ENCODE measurements at places on chromosomes 2 and 18.
A peak's percentile ranks its signal among the peaks of the same experiment; 100 is the strongest.

DNA sequence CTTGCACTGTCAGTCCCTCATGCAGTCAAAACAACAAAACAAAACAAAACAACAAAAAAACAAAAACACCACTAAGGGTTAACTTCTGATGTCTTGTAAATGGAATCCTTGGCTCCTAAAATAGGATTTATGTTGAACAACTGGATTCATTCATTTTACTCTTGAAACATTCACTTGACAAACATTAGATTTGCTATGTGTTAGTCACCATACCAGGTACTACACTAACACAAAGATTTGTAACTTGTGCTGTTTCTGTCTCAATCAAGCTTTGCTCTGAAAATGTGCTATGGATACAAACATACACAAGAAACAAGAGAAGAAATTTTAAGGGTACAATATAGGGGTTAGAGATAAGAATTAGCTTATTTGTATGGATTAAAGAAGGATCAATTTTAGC lies 812.8 kb downstream of the LRP1B start:
- no peak for DNase-seq

DNA sequence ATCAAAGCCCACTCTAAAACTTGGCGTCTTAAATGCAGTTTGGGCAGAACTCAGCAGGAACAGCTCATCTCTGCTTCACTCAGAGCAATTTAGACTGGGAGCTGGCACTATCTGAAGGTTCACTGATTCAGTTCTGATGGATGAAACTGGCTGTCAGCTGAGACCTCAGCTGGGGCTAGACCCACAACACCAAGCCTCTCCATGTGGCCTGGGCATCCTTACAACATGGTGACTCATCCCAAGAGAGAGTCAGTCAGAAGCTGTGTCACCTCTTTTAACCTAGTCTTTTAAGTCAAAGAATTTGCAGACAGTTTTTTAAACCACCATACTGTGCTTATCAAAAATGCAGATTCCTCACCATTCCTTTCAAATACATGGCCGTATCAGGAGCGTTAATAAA lies 62.6 kb upstream of the ZNF397 start:
- peak; percentile 83 for DNase-seq

DNA sequence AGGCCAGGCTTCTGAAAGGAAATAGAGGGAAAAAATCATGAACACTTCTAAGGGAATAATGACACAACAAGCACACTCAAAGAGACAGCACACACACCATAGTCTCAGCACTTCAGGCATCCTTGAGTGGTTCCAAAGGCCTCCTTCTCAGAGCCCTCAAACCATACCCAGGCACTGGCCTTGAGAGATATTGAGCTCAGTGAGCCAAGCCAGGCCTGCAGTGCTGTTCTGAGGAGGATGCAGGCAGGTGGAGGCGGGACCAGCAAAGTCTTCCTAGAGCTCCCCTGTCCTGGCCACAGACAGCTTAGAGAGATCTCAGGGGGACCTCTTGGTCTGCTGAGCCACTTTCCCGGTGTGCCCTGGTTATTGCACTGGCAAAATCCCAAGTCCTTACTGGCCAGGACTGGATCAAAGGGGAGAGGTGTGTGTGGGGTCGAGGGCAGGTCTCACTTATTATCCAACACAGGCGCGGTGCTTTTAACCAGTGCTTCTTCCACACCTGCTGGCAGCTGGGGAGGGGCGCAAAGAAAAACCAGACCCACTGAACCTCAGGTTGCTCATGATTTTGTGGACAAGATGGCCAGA lies 86.8 kb upstream of the HAAO start:
- DNase-seq: no peak

DNA sequence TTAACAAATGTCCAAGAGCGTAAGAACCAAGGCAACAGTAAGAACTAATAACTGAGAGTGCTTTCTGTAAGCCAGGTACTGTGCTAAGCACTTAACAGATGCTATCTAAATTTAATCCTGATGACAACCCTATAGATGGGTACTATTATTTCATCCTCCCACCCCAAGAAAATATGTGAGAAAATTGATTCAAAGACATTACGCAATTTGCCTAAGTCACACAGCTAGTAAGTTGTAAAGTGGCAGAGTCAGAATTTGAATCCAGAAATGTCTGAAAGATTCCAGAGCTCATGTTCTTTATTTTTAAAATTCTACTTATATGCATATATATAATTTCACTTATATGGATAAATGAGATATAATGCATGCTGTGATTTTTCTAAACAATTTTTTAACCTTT lies 10.1 kb downstream of the LDAH start:
- no peak for DNase-seq

- no peak for DNase-seq
Measured at GRCh38 chr2:62704654-62705006, 883 bp upstream of the EHBP1 start.

DNA sequence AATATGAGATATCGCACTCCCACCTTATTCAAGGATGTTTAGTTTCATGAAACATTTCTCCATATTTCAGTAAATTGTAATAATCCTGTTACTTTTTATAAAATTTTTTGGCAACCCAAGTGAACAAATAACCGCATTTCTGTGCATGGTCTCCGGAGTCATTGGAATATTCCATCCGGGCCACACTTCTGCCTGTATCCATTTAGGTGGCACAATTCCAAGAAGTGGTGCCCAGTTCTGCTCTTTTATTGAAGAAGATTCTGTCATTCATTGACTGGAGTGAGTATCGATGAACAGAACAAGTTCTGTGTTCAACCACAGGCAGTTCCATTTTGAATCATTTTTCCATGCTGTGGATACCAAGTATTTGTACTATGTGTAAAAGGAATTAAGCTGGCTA lies 26.6 kb upstream of the ICOS start:
- DNase-seq: no peak

- DNase-seq: no peak
Measured at GRCh38 chr18:9809697-9810096, 76.1 kb upstream of the TXNDC2 start.

DNA sequence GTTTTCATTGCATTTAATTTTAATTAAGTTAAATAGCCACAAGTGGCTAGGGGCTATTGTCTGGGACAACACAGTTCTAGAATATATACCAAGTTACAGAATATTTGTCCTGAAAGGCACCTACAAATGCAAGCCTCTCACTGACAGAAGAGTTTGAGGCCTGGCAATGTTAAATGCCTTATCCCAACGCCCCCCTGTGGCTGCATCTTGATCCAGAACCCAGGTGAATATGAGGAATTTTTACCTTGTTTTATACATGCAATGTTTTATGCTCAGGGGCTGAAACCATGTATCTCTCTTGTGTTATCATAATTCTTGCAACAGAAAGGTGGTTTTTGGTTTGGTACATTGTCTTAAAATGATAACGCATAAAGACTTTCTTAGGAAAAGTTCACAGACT lies 71.8 kb upstream of the SEC11C start:
- DNase-seq: peak; percentile 51

Measured in astrocyte of the hippocampus (primary cell).